Activated naive CD4-positive, alpha-beta T cell treated with anti-CD3 and anti-CD28 coated beads, Interleukin-2, amount 50 U/mL, for 72 hours (primary cell): ENCODE measurements at places on chromosomes 4 and X.

- DNase-seq = no peak
Measured at GRCh38 chrX:66013194-66013816, 26.6 kb downstream of the VSIG4 start.

- DNase-seq = no peak
Measured at GRCh38 chrX:9148615-9149399, 114.9 kb upstream of the FAM9B start.

DNA sequence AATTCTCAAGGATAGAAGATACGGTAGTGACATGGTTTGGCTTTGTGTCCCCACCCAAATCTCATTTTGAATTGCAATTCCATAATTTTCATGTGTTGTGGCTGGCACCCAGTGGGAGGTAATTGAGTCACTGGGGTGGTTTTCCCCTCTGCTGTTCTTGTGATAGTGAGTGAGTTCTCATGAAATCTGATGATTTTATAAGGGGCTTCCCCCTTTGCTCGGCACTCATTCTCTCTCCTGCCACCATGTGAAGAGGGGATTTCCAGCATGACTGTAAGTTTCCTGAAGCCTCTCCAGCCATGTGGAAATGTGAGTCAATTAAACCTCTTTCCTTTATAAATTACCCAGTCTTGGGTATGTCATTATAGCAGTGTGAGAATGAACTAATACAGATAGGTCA, 8.5 kb upstream of the SPANXN4 start:
- no peak for DNase-seq

GRCh38 chr4:186534056-186534455, 21.3 kb downstream of the MTNR1A start:
- no peak for DNase-seq

DNA sequence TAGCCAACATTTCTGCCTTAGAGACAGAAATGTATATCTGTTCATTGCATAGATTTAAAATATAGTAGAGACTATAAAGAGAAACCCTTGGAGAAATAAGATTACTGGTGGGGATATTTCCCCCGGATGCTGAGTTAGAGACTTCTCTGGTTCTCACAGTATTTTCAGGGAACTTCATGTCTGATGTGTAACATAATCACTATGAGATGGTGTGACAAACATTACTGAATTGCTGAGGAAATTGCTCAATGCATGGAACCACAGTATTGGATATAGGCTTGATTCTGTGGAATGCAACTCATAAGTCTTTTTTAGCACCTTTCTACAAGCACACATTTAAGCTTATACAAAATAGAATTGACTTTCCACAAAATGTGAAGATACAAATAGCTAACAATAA, 152.7 kb downstream of the SOWAHB start:
- no peak for DNase-seq

GRCh38 chr4:92483341-92483740, 179.6 kb downstream of the GRID2 start:
- DNase-seq = no peak

- DNase-seq = no peak
Measured at GRCh38 chr4:54937501-54937900, 187.9 kb downstream of the KDR start.

- no peak for DNase-seq
Measured at GRCh38 chr4:56077676-56078075, 128.9 kb downstream of the CEP135 start.

- peak; percentile 19 for DNase-seq
Measured at GRCh38 chrX:15146515-15146914, 123.4 kb downstream of the ASB9 start.

GRCh38 chr4:147590249-147590920, 26.8 kb upstream of the TMEM184C start:
- DNase-seq = peak; percentile 48

- no peak for DNase-seq
Measured at GRCh38 chr4:79357365-79357764, 31.5 kb upstream of the NAA11 start.

DNA sequence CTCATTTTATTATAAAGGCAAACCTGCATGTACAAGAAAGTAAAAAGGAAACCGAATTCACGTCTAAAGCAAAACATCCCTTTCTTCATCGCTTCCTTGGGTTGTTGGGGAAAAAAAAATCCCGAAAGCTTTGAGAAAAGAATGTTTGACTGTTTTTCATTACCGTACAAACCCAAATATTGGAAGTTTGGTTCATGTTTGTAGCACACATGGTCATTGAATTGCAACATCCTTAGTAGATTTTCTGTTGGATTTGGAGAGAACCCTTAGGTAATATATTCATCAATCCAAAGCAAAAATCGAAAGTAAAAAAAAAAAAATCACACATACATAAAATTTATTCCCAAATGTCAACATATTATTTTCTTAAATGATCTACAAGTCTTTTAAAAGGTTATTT, 420.3 kb downstream of the MAPK10 start:
- DNase-seq = no peak

- no peak for DNase-seq
Measured at GRCh38 chr4:18419780-18420179, 398.2 kb upstream of the LCORL start.

DNA sequence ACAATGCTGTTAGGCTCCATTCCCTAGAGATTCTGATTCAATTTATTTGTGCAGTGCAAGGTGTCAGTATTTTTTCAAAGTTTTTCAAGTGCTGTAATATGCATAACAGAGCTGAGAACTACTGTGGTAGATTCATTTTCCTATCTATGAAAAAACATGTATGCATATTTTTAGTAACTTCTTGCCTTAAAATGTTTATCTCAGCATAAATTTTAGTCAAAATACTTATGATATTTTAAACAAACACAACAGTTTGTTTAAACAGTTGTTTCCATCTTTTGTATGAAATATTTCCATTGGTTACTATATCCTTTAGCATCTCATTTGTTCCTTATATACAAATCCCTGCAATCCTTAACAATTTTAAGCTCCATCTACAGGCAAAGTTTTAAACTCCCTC, 624.8 kb upstream of the ADGRL3 start:
- DNase-seq = no peak

GRCh38 chrX:39445336-39445735, 644.1 kb downstream of the MID1IP1 start:
- no peak for DNase-seq

DNA sequence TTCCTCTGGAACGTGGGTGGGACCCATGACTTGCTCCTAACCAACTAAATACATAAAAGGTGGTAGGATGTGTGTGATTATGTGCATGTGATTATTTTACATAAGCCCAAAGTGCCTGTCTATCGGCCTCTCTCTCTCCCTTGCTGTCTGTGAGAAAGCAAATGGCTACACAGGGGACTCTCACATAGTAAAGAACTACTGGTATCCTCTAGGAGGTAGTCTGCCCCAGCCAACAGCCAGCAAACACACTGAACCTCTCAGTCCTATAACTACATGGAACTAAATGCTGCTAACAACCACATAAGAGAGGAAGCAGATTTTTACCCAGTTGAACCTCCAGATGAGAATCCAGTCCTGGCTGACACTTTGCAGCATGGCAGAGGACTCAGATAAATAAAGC, 1249.4 kb downstream of the ADGRL3 start:
- no peak for DNase-seq

DNA sequence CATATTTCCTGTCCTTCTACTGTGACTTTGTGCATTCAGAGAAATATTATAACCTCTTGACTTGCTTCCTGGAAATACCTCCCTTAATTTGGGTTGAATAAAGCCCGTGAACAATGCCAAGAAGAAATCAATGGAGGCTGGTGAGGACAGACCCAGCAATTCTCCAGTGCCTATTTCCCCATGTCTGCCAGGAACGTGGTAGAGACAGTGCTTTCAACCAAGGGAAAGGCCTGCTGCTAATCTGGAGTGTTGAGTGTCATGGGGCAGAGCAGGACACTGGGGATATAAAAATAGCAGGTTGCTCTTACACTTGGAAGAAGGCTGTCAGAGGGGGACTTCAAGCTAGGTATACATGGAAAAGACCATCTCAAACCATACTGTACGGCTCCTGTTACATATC, 19.9 kb downstream of the TSC22D3 start:
- no peak for DNase-seq

- no peak for DNase-seq
Measured at GRCh38 chr4:5024673-5025072, 5.4 kb upstream of the CYTL1 start.

- no peak for DNase-seq
Measured at GRCh38 chr4:159232465-159233106, 129.7 kb downstream of the RAPGEF2 start.

- no peak for DNase-seq
Measured at GRCh38 chrX:37320541-37321203, 28.5 kb upstream of the PRRG1 start.

- no peak for DNase-seq
Measured at GRCh38 chr4:177041356-177041755, 248.6 kb upstream of the VEGFC start.

GRCh38 chr4:46922205-46922604, 13.2 kb upstream of the COX7B2 start:
- no peak for DNase-seq

- no peak for DNase-seq
Measured at GRCh38 chr4:134537701-134538100, 336.1 kb upstream of the PABPC4L start.

GRCh38 chr4:109134268-109134667, 168.2 kb downstream of the COL25A1 start:
- no peak for DNase-seq

- DNase-seq = peak; percentile 66
Measured at GRCh38 chrX:275967-276580, 5.1 kb upstream of the PLCXD1 start.

DNA sequence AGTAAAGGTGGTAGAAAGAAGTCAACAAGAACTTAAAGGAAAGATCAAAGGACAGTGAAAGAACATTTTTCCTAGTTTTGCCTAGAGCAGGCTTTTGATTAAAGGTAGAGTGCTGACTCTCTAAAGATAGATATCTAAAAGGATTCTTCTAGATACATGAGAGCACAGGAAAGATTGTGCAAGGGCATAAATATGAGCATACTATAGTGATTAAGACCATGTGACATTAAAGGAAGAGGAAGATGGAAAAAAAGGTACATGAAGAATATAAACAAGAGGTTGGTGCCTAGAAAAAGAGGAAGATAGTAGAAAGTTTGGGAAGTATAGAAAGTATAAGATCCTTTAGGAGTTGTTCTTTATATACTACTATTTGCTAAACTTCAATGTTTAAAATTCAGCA, 26.1 kb upstream of the TET2 start:
- DNase-seq = no peak

DNA sequence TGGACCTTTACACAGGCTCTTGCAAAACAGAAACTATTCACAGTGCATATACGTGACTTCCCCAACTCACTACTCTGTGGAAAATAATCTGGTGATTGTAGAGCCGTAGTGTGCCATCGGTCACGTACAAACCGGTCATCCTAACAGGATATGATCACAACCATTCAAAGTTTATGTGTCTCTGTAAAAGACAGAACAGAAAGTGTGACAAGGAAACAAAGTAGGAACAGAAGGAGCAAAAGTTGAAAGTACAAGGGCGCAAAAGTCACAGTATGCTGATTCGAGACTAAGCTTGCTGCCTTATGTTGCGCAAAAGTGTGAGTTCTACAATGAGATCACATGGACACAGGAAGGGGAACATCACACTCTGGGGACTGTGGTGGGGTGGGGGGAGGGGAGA, 18.6 kb downstream of the MEPE start:
- no peak for DNase-seq

GRCh38 chr4:9146967-9147366, 23.2 kb upstream of the FAM90A26 start:
- DNase-seq = no peak

DNA sequence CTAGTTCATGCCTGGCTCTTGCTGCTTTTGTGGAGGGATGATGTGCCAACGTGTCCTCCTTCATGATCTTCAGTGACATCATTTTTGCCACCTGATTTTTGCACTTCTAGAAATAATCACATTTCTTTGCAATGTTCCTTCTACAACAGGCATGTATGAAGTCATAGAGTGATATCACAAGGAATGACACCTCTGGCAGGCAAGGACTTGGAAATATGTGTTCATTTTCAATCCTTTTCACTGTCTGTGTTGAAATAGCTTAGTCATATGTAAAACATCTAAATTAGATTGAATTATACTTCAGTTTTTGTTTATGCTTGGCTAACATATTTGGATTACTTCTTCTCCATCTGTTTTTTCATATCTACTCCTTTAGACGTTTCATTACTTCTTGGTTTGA, 221.2 kb upstream of the STK26 start:
- DNase-seq = no peak

DNA sequence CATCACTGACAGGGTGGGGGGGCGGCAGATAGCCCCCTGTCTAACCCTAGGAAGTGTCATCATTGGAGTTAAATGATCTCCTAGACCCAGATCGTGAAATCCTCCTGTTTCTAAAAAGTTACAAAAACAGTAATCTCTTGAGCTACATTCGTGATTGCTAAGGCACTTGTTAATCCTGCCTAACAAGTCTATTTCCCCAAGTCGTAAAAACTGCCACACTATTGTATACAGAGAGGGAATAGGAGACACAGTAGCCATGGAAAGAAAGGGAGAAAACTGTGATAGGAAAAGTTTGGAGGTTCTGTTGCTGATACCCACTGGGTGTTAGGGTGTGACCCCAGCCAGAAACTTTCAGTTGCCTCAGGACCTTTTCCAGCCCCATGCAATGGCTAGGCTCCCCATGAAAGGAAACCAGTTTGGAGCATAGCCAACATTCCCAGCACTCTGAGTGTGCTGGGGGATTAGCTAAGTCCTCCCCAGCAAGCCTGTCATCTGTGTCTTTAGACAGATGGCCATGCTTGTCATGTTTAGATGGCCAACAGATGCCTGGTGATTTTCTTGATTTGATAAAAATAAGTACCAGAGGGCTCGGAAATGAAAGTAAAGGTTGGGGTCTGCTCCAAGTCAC, 63.3 kb upstream of the ANXA10 start:
- no peak for DNase-seq

- DNase-seq = peak; percentile 47
Measured at GRCh38 chr4:48129307-48130014, 4.6 kb downstream of the TXK start.

DNA sequence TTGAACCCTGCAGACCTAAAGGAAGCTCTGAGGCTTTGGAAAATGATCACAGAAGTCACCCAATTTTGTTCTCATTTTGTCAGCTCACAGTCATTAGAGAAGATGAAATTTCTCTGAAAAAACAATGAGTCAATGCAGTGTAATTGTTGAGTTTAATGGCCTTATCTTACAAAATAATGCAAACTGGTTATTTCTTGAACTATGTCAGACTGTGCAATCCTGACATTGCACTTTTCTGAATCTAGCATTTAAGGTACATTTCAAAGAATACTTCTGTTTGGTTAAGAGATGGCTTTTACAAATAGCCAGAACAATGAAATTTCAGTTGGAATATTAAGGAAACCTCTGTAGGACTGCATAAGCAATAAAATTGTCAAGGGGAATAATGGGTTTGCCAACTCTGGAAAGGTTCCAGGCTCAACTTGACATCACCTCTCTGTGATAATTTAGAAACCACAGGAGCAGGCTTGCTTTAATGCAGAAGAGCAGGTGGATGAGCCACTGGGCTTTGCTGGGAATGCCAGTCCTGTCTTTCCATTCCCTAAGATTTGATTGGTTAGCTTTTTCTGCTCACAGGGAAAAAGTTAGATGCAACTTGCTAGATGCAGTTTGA, 222.8 kb downstream of the FRMPD4 start:
- DNase-seq = no peak

- no peak for DNase-seq
Measured at GRCh38 chr4:185464887-185465286, 6.6 kb downstream of the CCDC110 start.

GRCh38 chrX:136627409-136627808, 20.5 kb upstream of the CD40LG start:
- DNase-seq = peak; percentile 65
